Stomach (tissue), 19 donors: ENCODE measurements at places on chromosomes 11 and 22. TPM values are rescaled to one million over a fixed set of nuclear protein-coding genes. Genes with fewer than 3 reads are reported as not detected.
A peak's percentile ranks its signal among the peaks of the same experiment; 100 is the strongest.

The CRYBB2 gene
- not detected for total RNA-seq

The CALCA gene
- total RNA-seq = not detected

The SMARCB1 gene
- total RNA-seq = 18.7 TPM

DNA sequence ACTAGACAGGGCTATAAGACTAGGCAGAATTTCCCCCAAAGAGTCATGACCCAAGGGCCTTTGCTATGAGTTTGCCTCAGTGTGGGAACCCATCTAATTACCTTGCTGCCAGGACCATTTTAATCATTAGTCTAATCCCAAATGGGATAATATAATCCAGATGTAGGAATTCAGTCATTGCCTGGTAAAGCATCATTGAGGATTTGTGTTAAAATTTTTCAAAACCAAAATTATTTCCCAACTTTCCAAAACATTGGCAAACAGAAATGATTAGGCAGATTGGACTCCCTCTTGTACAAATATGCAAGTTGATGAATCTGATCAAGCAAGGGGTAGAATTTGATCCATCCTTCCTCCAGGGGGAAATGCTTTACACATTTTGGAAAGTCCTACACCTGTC lies 16.2 kb upstream of the MMP13 start:
- DNase-seq = no peak

DNA sequence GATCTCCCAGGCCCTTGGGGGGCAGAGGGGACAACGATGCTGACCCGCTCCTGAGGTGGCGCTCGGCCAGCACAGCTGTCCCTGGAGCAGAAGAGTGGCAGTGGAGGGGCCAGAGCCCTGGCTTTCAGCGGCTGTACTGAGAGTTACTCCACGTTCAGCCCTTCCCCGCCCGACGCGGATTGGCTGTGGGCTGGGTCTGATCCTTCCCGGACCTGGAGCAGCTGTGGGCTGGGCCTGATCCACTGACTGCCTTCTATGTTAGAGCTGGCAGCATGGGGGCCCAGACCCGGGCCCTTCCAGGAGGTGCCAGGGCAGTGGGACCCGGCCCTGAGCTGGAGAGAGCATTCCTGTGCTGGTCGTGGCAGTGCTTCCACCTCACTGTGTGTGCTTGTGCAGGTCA lies 27.8 kb downstream of the YWHAH start:
- DNase-seq = no peak

DNA sequence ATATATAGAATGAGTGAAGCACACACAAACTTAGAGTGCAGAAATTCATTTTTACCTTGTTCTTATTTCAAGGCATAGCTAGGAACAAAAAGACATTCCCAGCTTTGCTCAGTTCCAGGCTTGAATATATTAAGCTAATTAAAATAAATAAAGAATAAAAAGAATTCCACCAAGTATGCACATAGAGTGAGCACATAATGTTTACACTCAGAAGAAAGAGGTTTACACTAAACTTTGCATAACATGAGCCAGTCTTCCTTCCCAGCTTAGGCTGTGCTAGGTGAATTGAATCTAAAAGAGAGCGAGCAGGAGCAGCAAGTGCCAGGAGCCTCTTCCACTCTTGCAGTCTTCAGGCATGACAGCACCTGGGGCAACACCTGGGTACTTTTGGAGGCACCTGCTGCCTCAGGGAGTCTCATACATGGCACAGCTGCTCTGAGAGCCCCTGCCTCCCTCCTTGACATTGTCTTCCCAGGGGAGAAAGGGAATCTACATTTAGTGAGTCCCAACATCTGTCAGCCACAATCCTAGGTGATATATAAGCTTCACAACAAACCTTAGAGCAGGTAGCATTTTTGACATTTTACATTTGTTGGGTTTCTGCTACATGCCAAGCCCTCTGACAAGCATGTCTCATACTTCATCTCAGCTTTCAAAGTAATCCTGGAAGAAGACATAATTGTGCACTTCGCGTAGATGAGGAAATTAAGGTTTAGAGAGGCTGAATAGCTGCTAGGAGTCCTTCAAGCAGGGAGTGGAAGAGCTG lies 732.7 kb upstream of the TENM4 start:
- DNase-seq = no peak

DNA sequence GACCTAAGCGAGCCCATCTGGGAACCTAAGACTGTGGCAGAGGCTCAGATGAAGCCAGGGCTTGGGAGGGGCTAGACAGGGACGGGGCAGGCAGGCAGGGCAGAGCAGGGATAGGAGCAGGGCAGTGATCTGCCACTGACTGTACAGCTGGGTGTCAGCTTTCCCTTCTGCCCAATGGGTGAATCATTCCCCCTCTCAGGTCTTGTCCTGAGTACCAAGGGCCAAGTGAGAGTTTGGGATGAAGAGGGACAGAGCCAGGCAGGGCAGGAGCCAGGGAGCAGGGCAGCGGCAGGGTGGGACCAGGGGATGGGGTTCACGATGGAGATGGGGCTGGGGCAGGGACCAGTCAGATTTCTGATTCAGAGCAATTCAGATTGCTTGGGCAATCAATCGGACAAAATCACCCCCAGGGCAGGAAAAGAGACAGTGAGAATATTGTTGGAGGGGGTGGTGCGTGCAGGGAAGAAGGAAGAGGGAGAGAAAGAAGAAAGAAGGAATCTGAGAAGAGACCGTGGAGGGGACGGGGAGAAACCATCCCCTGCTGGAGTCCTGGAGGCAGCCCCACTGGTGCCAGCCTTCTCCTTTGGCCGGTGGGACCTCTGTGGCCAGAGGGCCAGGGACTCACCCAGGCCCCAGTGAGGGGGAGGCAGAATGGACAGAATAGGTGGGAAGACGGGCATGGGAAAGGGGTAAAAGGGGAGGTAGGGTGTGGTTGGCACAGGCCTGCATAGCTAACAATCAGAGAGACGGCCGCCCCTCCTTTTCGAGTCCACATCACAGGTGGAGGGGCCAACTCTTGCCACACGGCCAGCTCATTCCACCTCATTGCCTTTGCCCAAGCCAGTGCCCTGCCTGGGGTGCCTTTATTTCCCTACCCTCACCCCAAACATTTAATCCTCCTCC lies 47.2 kb downstream of the CYTH4 start:
- DNase-seq = peak; percentile 18

DNA sequence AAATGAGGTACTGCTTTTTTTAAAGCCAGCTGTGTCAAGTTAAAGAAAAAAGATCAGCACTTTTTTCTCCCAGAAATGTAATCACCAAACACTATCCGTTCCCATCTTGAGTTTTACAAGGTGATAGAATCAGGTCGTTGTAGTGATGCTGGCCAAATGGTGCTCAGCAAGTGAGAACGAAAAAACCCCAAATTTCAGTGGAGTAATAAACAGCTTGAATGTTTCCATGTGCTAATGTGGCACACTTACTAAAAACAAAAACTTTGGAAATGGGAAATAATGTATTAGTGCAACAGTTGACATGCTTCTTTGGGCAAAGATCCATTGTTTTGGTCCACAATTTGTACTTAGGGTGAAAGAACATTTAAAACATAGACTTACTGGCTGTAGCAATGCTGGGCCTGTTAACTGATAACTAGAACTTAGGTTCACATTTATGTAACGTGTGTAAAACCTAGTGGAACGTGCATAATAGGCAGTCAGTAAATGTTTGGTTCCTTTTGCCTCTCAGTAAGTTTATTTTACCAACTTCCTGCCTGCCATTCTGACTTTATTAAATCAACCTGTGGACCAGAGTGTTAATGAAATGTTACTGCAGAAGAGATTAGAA lies 15.4 kb upstream of the GDPD4 start:
- no peak for DNase-seq

GRCh38 chr11:16804104-16804947 lies 65.9 kb downstream of the C11orf58 start:
- DNase-seq = peak; percentile 74

GRCh38 chr11:76630600-76631281 lies 39.8 kb downstream of the LRRC32 start:
- no peak for DNase-seq

GRCh38 chr11:65907878-65908277 lies 7.7 kb upstream of the FOSL1 start:
- no peak for DNase-seq

DNA sequence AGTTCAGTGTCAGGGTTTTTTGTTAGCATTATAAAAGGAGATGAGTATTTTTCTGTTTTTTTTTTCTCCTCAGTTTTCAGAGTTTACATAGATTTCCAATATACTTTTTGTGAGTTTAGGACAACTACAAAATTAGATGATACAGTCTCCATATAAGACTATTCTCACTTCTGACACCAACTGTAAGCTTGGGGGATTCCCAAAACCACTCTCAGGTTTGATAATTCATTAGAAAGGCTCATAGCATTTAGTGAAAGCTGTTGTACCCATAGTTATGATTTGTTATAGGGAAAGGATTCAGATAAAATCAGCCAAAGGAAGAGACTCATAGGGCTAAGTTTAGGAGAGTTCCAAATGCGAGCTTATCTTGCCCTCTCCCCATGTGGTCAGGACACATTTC lies 24.1 kb downstream of the CUL5 start:
- DNase-seq = no peak

- DNase-seq = peak; percentile 8
Observed at GRCh38 chr11:104451197-104451893, 287.4 kb upstream of the PDGFD start.

DNA sequence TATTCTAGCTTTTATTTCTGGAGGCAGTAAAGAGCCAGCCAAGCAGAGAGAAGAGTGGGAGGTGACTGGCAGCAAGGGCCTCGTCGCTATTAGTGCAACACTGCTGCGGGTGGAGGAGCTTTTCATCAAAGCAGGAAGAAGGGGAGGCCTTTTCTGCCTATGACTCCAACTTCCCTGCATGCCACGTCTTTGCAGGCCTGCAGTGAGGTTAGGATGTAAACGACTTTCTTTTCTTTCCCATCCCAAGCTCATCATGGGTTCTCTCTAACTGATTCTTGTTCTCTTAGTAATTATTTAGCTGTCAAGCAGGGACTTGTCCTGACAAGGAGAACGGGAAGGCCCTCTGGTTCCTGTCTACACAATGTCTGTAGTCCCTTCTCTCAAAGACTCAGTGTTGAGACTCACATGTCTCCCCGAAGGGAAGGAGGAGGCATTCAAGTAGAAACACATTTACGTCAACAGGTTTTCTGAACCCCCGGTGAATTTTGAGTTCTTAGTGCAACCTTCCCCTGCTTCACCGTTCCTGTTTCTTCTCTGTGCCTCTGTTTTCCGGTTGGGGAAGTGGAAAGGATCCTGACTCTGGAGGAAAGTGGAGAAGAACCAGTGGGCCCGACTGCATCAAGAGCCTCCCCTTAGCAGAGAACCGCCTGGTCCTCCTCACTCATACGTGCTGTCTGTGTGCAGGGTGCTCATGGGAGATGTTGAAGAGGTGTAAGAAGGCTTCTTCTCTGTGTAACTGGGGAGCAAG lies 56.9 kb downstream of the PACS1 start:
- DNase-seq = peak; percentile 56

DNA sequence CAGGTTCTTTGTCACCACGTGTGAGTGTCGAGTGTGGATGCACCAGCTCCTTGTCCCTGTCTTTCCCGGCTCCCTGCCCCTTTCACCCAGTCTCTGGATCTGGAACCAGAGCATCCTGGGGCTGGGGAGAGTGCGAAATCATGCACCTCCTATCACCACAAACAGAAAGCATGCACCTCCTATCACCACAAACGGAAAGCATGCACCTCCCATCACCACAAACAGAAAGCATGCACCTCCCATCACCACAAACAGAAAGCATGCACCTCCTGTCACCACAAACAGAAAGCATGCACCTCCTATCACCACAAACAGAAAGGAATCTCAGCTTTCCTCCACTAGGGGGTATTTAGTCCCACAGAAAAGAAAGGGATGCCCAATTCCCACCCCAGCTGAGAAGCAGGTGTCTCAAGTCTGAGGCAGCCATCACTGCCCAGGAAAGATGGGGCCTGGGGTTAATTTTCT lies 5.9 kb upstream of the GLB1L3 start:
- DNase-seq = no peak

GRCh38 chr22:32841175-32841574 lies 39.7 kb downstream of the TIMP3 start:
- DNase-seq = no peak

- peak; percentile 70 for DNase-seq
Observed at GRCh38 chr11:83827940-83828554, 541.9 kb upstream of the CCDC90B start.

GRCh38 chr11:18699848-18700261 lies 1.3 kb downstream of the TMEM86A start:
- DNase-seq = peak; percentile 64

- DNase-seq = no peak
Observed at GRCh38 chr11:74341921-74342320, 30.5 kb upstream of the P4HA3 start.

DNA sequence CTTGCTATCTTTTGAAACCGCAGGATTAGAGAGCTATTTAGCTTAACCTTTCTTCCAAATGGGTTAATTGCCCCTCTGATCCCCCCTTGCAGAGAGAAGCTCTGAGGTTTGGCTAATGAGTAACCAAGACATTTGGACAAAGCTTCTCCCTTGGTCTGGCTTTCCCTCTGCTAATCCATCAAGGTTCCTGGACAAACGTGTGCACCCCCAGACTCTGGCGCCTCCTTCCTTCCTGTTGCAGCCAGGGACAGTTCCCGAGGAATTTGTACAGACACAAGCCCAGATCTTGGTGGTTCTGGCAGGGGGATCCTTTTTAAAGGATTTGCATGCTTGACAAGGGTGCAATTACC lies 1.6 kb downstream of the KIAA1671 start:
- no peak for DNase-seq

GRCh38 chr11:115084231-115084630 lies 405.9 kb downstream of the NXPE2 start:
- no peak for DNase-seq

- DNase-seq = no peak
Observed at GRCh38 chr22:46537946-46538813, 760 bp upstream of the CELSR1 start.

DNA sequence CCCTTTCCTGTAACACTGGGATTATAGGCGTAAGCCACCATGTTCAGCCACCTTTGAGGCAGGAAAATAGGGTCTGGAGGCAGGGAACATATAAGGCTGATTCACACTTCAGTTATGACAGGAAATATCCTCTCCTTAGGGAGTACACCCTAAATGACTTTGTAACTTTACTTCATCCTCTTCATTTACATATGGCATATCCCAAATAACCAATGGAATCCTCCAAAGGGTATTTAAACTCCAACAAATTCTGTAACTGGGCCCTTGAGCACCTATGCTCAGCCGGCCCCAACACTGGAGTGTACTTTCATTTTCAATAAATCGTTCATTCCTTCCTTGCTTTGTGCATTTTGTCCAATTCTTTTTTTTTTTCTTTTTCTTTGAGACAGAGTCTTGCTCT lies 1.6 kb upstream of the KAT5 start:
- DNase-seq = no peak

DNA sequence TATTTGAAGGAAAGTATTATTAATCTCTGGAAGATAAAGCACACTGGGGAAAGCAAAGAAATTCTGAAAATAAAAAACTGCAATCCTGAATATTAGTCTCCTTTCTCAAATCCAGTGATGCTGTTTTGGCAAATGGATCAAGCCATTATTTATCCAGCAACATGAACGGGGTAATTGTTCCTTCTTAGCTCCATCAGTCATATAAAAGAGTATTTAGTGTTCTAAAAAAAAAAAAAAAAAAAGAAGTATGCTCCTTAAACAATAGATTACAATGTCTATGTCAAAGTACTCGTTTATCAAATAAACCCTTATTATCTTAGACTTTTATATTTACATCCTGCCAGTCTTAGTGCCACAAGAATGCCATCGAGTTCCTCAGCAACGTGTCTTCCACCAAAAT lies 1.3 kb downstream of the RDX start:
- no peak for DNase-seq

- peak; percentile 58 for DNase-seq
Observed at GRCh38 chr22:43269246-43269645, 73.9 kb downstream of the SCUBE1 start.
